Peyer's patch (tissue), 4 donors: ENCODE measurements at places on chromosomes 5 and 9. TPM values are rescaled to one million over a fixed set of nuclear protein-coding genes. Genes with fewer than 3 reads are reported as not detected.

DNA sequence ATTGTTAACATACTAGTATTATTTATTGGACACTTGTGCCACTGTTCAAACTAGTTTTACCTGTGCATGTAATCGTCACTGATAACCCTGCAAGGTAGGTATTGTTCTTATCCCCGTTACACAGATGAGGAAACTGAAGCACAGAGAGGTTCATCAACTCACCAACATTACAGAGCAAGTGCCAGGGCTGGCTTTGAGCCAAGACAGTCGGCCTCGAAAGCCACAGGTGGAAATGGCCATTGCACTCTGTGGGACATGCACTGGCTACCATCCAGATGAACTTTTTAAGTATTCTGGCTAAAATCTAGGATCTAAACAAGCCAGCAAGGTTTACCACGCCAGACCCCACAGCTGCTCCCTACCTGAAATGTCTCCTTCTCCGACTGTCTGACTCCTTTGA lies 57.9 kb downstream of the TEX10 start:
- no peak overlapping the region for H3K27ac ChIP-seq
- DNase-seq = no peak
- no peaks in the 10 kb centered on the region for H3K27me3 ChIP-seq
- H3K36me3 ChIP-seq = peaks cover 64% of the 10 kb centered on the region
- no peak overlapping the region for H3K4me3 ChIP-seq
- no peaks in the 10 kb centered on the region for H3K4me1 ChIP-seq

GRCh38 chr5:155025895-155026294 lies 12.3 kb downstream of the KIF4B start:
- no peak for DNase-seq
- no peaks in the 10 kb centered on the region for H3K27me3 ChIP-seq
- no peaks in the 10 kb centered on the region for H3K4me1 ChIP-seq
- no peak overlapping the region for H3K4me3 ChIP-seq

DNA sequence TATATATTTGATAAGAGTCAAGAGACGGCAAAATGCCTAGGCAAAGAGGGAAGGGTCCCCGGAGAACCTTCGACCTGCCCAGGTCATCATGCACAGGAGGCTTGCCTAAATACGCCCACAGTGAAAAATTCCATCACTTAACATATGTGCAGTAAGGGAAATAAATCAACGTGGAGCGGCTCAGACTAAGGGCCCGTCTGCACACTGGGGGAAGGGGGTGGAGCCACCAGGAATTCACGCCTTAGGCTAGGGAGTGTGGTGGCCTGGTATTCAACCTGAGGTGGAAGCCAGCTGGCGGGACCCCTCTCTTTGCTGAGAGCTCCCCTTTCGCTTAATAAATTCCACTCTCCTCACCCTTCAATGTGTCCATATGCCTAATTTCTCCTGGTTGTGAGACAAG lies 8.3 kb downstream of the PTBP3 start:
- no peak overlapping the region for H3K27ac ChIP-seq
- no peak for DNase-seq
- H3K27me3 ChIP-seq = no peaks in the 10 kb centered on the region
- no peak overlapping the region for H3K4me3 ChIP-seq
- H3K36me3 ChIP-seq = no peaks in the 10 kb centered on the region

- H3K4me1 ChIP-seq = no peaks in the 10 kb centered on the region
- no peak overlapping the region for H3K4me3 ChIP-seq
- no peaks in the 10 kb centered on the region for H3K27me3 ChIP-seq
- DNase-seq = no peak
- no peak overlapping the region for H3K27ac ChIP-seq
These were observed 585.2 kb upstream of the C9orf72 start for GRCh38 chr9:28158451-28158850.

Gene TNFSF15
- 2.1 TPM for total RNA-seq

Gene TAL2
- not detected for total RNA-seq
